ENCODE measurements at places on chromosomes 13 and 19.

GRCh38 chr19:5705552-5705951, 14.4 kb downstream of the LONP1 start:
- no peak overlapping the region for H3K4me3 ChIP-seq
- H3K36me3 ChIP-seq: peaks cover 44% of the 10 kb centered on the region

- H3K27ac ChIP-seq: no peak overlapping the region
- peak; percentile 83 for DNase-seq
- H3K36me3 ChIP-seq: no peaks in the 10 kb centered on the region
- H3K27me3 ChIP-seq: peaks cover 13% of the 10 kb centered on the region
- H3K4me1 ChIP-seq: no peaks in the 10 kb centered on the region
- H3K4me3 ChIP-seq: no peak overlapping the region
These were observed 34.4 kb downstream of the CCDC70 start for GRCh38 chr13:51895906-51896888.

GRCh38 chr13:45909673-45910072, 58.1 kb upstream of the SIAH3 start:
- no peaks in the 10 kb centered on the region for H3K36me3 ChIP-seq
- no peak overlapping the region for H3K4me3 ChIP-seq
- DNase-seq: no peak
- H3K27ac ChIP-seq: no peak overlapping the region

DNA sequence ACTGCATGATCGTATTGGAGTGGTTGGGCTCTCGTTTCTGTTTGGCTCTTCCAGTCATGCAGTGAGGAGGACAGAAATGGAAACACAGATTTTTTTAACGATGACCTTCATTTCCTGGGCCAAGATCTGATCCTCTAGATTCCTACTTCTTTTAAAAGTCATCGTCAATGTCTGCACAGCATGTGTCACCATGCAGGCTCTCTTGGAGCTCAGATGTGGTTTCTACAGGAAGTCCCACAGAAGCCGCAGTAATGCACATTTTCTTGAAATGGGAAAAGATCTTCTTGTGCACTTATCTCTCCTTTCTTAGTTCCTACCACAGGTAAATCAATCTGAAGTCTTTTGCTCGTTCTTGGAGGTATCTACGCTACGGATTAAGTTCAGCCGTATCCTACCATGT, 626.9 kb downstream of the EFNB2 start:
- peaks cover 8% of the 10 kb centered on the region for H3K4me1 ChIP-seq
- H3K27ac ChIP-seq: no peak overlapping the region
- H3K36me3 ChIP-seq: no peaks in the 10 kb centered on the region
- peaks cover 7% of the 10 kb centered on the region for H3K27me3 ChIP-seq
- DNase-seq: peak; percentile 73

DNA sequence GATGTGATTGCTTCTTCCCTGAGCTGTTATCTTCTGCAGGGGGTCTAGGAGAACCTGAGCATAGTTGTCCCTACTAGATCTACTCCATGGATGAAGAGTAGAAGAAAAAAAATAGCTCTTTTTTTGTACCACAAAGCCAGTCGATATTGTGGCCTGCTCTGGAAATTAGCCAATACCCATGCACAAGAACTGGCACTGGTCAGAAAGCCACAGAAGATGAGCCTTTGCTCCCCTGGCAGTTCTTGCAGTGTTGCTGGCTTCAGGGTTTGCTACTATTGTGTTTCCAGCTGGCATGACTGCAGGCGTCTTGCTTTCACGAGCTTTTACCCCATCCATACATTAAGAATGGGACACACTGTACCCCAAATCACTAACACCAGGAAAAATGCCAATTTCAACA, 547.7 kb upstream of the KLF12 start:
- H3K27ac ChIP-seq: no peak overlapping the region
- H3K36me3 ChIP-seq: no peaks in the 10 kb centered on the region
- no peak for DNase-seq

- H3K4me3 ChIP-seq: peak overlapping the region; percentile 9
- peaks cover 17% of the 10 kb centered on the region for H3K4me1 ChIP-seq
- H3K27me3 ChIP-seq: no peaks in the 10 kb centered on the region
- peaks cover 7% of the 10 kb centered on the region for H3K36me3 ChIP-seq
- DNase-seq: peak; percentile 57
- no peak overlapping the region for H3K27ac ChIP-seq
These were observed 36.7 kb downstream of the LNX2 start for GRCh38 chr13:27583645-27584044.

DNA sequence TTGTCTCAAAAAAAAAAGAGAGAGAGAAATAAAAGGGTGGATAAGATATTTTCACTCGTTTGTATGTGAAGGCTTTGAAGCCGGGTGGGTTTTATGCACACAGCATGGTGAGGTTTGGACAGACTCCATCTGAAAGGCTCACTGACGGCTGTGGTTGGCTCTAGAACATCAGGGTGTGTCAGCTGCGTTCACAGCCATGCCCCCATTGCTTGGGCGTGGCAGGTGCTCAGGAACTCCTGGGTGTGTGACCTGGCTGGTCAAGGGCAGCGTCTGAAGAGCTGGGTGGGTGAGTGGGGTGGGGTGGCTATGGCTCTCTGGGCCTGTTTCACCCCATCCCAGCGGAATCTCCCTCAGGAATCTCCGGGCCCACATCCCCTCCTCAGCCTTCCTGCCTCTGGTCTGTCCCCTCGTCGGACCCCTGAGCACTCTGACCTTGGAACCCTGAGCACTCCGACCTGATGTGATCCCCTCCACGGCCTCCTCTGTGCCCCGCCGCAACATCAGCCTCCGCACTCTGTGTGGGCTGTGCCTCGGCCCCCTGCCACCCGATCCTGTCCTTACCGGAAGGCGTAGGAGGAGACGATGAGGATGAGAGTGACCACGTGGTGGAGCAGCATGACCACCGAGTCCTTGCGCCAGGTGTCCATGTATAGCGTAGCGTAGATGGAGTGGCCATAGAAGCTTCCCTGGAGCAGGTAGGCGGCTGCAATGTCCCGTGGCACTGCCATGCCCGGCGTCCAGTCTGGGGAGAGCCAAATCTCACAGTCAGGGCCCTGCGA, 12.2 kb downstream of the CERS1 start:
- no peaks in the 10 kb centered on the region for H3K4me1 ChIP-seq
- H3K4me3 ChIP-seq: no peak overlapping the region
- no peaks in the 10 kb centered on the region for H3K27me3 ChIP-seq
- H3K36me3 ChIP-seq: no peaks in the 10 kb centered on the region

GRCh38 chr13:110044551-110045111, 258.2 kb upstream of the IRS2 start:
- H3K27ac ChIP-seq: no peak overlapping the region
- H3K27me3 ChIP-seq: peaks cover 14% of the 10 kb centered on the region
- H3K4me1 ChIP-seq: no peaks in the 10 kb centered on the region
- no peaks in the 10 kb centered on the region for H3K36me3 ChIP-seq

DNA sequence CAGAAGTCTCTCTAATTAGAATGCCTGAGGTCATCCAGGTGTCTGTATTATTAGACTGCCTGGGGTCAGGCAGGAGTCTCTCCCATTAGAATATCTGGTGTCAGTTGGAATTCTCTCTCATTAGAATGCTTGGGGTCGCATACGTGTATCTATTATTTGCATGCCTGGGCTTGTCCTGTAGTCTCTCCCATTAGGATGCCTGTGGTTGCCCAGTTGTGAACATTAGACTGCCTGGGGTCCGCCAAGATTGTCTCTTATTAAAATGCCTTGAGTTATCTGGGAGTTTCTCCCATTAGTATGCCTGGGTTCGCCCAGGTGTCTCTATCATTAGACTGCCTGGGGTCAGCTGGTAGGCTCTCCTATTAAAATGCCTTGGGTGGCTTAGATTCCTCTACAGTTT, 1494.7 kb downstream of the UQCRFS1 start:
- no peak overlapping the region for H3K4me3 ChIP-seq
- H3K36me3 ChIP-seq: no peaks in the 10 kb centered on the region
- H3K27me3 ChIP-seq: no peaks in the 10 kb centered on the region
- H3K27ac ChIP-seq: no peak overlapping the region

DNA sequence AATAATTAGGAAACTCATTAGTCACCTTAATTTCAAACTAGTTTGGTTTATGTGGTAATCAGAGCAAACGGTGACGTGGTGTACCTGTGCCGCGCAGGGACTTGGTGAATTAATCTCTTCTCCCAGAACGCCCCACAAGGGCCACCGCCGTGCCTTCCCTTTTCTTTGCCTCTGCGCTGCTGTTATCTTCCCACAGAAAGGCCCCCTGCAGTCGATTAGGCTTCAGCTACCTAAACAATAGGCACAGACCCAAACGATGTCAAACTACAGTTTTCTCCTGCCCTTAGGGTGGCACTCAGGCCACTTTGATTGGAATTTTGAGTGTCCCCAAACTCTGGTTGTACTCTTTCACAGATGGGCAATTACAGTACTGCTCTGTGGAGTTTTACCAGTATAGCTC, 115.5 kb downstream of the GGACT start:
- H3K4me1 ChIP-seq: peaks cover 9% of the 10 kb centered on the region
- H3K36me3 ChIP-seq: no peaks in the 10 kb centered on the region
- no peak overlapping the region for H3K4me3 ChIP-seq
- H3K27me3 ChIP-seq: no peaks in the 10 kb centered on the region
- no peak overlapping the region for H3K27ac ChIP-seq

GRCh38 chr13:91482427-91482826, 84.0 kb downstream of the GPC5 start:
- no peak overlapping the region for H3K4me3 ChIP-seq
- H3K27me3 ChIP-seq: no peaks in the 10 kb centered on the region
- no peak overlapping the region for H3K27ac ChIP-seq
- DNase-seq: no peak

GRCh38 chr13:77305266-77305665, 21.6 kb downstream of the MYCBP2 start:
- peaks cover 50% of the 10 kb centered on the region for H3K4me1 ChIP-seq
- no peak overlapping the region for H3K4me3 ChIP-seq
- no peak overlapping the region for H3K27ac ChIP-seq
- peaks cover 19% of the 10 kb centered on the region for H3K36me3 ChIP-seq
- no peaks in the 10 kb centered on the region for H3K27me3 ChIP-seq
- DNase-seq: no peak

- no peak overlapping the region for H3K4me3 ChIP-seq
- H3K27me3 ChIP-seq: peaks cover 21% of the 10 kb centered on the region
- H3K4me1 ChIP-seq: peaks cover 10% of the 10 kb centered on the region
- H3K36me3 ChIP-seq: no peaks in the 10 kb centered on the region
These were observed 50.3 kb upstream of the ATP11A start for GRCh38 chr13:112639521-112639920.

Measured in activated CD4-positive, alpha-beta T cell treated with anti-CD3 and anti-CD28 coated beads, Interleukin-2, amount 10 ng/mL, durations not matched to agents 24 days and 14 days (primary cell).